Hematopoietic multipotent progenitor cell treated with erythropoietin and hydrocortisone succinate and interleukin-3 and kit ligand, for 4 days (in vitro differentiated cells): ENCODE measurements at places on chromosomes 5 and 9.

DNA sequence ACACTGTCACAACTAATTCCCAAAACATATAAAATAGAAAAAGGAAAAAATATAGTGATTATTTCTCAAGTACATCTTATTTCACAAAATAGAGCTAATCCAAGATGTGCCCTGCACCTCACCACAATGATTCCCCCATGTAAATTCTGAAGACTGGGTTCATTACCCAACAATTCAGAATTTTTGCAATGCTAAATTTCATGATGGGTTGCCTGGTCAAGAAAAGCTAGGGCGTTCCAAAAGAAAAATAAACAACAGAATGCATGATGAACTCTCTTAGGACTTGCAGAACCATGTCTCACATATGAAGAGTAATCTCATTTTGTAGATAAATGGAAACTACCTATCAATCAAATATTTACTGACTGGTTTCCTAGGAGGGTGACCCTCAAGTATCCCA is 259.6 kb upstream of the NFIL3 start:
- no peak for DNase-seq

- DNase-seq = no peak
Observed at GRCh38 chr5:97458851-97459250, 275.8 kb upstream of the RIOK2 start.

DNA sequence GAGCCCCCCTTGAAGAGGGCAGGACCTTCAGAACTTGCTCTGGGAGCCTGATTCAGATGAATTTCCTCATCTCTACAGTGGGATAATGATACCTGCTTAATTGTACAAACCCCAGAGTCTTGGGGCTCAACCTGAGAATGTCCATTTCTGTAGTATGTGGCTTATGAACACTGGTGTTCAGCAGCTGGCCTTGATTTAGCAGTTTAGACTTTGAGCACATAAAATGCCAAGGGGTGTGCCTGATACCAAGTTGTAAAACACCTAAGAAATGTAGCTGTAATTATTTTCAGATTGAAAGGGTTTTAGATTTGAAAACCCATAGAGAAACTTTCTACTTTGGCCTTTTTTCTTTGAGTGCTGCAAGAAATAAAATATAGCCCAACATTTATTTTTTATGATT is 44.9 kb downstream of the SFXN1 start:
- DNase-seq = no peak

GRCh38 chr5:146799671-146800070 is 78.9 kb downstream of the PPP2R2B start:
- no peak for DNase-seq

GRCh38 chr5:60401526-60401925 is 298.4 kb downstream of the DEPDC1B start:
- no peak for DNase-seq

- peak; percentile 37 for DNase-seq
Observed at GRCh38 chr9:72949244-72949582, 3.6 kb downstream of the ALDH1A1 start.

- DNase-seq = no peak
Observed at GRCh38 chr9:109167716-109168115, 667 bp upstream of the FRRS1L start.

DNA sequence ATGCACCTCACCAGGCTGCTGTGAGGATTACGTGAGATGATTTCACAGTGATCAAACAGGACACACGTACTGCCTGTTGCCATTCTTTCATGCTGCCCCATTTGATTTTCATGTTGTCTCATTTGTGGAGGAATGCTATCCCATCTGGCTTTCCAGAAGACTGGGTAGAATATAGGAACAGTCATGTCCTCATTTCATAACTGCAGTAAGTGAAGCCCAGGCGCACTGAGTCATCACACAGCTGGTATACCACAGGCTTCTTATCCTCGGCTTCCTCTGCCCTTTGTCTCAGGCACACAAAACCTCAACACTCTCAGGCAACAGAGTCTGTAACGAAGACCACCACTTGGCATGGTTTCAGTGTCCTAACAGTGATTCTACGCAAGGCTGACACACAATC is 62.3 kb downstream of the LHFPL2 start:
- DNase-seq = peak; percentile 91

GRCh38 chr5:90519081-90519480 is 10.3 kb downstream of the LYSMD3 start:
- DNase-seq = no peak

GRCh38 chr9:125493384-125493783 is 213.6 kb downstream of the MAPKAP1 start:
- DNase-seq = no peak

- DNase-seq = no peak
Observed at GRCh38 chr5:125483609-125484008, 737.2 kb upstream of the ZNF608 start.

- DNase-seq = no peak
Observed at GRCh38 chr5:37717613-37718431, 122.0 kb downstream of the GDNF start.

DNA sequence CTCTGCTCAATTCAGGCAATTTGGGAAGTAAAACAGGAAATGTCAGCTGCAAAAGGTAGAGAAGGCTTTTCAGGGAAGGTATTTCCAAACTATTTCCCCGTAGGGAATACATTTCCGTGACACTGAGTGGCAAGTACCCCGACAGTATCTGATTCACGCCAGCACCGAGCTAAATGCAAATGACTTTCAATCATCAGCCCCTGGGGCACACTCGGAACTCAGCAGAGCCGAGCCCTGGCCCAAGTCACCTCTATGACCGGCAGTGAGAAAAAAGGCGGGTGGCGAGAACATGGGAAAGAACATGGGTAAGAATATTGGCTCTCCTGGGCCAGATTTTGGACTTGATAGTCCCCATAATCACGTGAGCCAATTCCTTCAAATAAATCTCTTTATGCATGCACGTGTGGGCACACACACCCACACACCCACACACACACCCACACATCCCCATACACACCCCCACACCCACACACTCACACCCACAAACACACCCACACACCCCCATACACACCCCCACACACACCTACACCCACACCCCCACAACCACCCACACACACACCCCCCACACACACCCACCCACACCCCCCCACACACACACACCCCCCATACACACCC is 43.0 kb downstream of the COL23A1 start:
- no peak for DNase-seq

DNA sequence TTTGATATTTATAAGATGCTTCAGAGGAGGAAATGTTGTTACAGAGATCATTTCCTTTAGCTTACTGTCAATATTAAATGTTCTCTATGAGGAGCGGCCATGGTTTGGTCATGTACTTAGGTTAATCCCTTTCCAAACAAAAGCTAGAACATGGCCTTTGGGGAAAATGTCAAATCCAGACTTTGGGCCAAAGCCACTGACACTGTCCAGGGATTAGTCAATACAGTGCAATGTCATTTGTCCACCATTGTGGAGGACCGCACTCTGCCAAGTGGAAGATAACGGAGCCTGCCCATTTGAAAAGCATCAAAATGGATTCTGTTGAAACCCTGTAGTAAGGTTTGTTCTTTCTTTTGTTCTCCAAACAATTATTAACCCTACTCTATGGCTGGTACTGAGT is 50.1 kb downstream of the FRMPD1 start:
- DNase-seq = no peak

- DNase-seq = no peak
Observed at GRCh38 chr9:111925017-111925770, 28.6 kb downstream of the UGCG start.

- no peak for DNase-seq
Observed at GRCh38 chr5:142296914-142297417, 27.9 kb downstream of the SPRY4 start.

DNA sequence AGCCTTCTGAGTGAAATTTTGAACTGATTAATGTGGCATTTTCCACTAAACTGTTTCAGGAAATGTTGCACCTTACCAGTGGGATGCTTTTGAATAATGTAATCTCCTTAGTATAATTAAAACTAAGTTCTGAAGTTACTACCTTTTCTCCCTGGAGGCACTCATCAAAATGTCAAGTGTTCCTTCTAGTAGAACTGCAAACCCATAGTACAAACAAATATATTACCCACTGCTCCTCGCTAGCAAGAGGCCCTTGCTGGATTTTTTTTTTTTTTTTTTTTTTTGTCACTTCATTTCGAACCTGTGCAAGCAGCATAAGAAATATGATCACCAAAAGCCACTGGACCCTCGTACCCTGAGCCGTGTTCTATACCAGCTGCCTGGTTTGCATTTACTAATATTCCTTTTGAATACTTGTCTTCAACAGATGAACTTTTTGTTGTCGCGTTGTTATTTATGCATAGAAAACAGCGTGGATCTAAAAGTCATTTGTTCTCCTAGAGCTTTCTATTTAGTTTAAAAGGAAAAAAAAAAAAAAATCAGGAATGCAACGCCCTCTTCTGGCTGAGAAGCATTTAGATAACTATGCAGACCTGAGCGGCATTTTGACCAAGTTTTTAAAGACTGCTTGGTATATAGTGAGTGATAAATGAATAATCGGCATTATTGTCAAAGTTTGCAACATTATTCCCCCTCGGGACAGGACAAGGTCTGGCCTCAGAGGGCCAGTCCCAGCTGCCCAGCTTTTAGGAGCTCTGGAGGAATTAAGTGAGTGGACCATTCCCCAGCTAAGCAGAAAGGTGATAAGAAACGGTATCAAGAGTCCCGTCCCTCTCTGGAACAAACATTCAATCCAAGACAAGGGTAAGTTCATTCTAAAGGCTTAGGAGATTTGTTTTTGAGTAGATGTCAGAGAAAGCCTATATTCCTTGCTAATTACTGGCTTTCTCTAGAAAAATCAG is 162.5 kb upstream of the KIF2A start:
- DNase-seq = peak; percentile 70

GRCh38 chr9:135296735-135297455 is 182.7 kb upstream of the PPP1R26 start:
- DNase-seq = no peak

GRCh38 chr5:138603249-138603920 is 28.2 kb upstream of the HSPA9 start:
- no peak for DNase-seq

DNA sequence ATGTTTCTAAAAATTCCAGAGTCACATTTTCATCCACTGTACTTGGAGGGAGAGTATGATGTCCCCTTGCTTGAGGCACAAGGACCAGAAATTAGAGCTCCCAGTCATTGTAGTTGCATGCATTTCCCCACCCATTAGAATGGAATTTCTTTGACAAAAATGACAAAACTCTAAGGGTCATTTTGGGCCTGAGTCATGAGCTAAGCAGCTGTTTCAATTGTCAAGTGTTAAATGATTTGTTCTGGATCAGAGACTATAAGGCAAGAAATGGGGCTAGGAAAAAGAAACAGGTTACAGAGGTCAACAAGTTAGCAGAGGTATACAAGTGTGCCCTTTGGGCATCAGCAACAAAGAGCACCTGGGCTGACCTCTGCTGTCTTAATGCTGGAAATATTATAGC is 131.2 kb upstream of the IQGAP2 start:
- DNase-seq = no peak

DNA sequence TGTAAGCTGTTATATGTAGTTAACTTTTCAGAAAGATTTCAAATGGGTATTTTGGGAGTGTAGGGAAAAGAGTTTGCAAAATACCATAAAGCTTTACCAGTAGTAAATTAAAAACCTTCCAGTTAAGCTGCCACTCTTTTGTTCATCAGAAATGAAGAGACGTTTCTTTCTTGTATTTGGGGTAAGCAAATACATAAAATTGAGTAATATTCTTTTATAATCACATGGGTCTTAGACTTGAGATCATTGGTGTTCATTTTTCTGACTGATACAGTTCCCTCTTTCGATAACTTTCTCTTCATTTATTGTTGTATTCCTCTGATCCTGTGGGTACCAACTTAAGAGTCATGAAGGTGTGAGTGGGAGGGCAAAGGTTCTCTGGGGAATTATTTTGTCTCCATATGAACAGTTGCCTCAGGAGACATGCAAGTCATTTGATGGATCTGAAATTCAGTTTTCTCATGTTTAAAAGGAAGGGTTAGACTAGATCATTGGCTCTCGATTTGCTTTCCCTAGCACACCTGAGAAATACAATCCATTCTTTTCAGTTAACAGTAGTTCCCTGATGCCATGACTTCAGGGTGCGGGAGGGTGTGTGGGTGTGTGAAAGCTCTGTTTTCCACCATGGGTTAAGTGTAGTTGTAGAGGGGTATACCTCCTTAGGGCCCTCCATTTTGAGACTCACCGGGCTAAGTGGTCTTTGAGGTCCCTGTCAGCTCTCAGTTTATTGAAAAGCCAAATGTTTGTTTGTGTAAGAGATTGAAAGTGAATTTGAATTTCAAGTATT is 47.7 kb downstream of the CNTRL start:
- peak; percentile 30 for DNase-seq

DNA sequence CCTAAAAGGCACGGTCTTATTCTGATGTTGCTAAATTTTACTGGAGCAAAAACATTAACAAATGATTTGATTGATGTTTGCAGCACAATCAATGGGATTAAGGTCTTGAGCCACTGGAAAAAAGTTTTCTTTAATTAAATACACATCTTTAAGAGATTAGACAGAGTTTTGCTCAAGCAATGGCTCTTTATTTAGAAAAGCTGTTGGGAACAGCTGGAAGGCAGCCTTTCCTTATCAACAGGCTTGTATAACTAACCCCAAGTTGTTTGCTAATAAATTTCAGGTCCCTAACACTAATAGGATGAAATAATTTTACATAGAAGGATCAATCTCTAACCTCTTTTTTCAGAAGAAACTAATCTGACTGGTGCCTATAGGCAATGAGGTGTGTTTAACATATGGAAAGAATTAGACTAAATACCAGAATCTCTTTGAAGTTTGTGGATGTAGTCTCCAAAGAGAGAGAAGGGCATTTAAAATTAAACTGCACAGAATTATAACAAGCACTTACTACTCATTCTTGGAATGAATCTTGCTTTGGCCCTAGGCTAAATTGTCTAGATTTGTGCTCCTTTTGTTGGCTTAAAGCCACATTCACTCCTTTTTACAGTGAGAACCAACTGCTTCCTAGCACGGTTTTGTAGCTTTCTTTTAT is 67.3 kb upstream of the TNFAIP8 start:
- no peak for DNase-seq

- DNase-seq = no peak
Observed at GRCh38 chr5:78706825-78707224, 58.3 kb upstream of the LHFPL2 start.

DNA sequence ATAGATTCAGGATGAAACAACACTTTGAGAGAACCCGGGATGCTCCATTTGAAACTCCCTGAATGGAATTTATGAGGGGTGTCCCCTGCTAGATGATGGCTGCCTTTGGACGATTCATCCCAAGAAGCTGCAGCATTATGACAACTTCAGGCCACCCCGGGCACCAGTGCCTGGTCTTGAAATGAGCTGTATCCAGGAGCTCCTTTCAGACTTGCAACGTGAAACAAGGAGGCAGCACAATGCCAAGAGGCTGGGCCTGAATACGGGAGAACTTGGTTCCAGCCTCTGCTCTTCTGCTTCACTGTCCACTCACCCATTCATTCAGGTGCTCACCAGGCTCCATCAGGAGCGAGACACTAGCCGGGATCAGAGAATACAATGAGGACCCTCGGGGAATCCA is 78.3 kb downstream of the STK10 start:
- no peak for DNase-seq

- DNase-seq = peak; percentile 20
Observed at GRCh38 chr5:78647838-78648358, 674 bp downstream of the LHFPL2 start.
